ENCODE measurements at places on chromosomes 5 and 9.
A peak's percentile ranks its signal among the peaks of the same experiment; 100 is the strongest.

DNA sequence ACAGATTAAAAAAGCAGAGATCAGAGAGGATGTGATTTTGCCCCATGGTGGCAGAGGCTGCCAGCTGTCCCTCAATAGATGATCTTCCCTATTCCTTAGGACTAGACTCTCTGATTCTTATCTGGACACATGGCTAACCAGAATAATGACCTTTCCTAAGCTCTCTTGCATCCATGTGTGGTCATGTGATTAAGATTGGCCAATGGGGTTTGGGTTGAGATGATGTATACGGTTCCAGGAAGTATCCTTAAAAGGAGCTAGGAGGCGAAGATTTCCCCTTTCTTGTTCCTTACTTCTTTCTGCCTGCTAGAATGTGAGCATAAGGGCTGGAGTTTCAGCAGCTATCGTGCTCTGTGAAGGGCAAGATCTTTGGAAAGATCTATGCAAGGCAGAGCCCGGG, 39.8 kb downstream of the FOXI1 start:
- peak; percentile 14 for DNase-seq

GRCh38 chr5:38800515-38800914, 45.3 kb upstream of the OSMR start:
- peak; percentile 21 for DNase-seq

DNA sequence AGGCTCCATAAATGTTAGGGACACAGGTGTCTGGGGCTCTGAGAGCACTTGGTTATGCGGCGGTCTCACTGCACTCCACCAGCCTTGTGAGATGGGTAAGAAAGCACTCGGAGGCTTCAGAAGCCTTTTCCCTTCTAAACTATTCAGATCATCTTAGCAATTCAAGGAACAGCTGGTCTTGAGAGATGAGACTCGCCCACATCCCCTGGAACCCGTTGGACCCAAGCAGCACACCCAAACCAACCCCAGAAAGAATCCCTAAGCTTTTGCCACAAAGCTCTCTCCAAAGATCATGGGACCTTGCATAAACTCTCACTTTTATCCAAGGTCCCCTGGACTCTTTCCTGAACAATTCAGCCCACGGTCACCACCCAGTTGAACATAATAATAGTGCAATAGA, 90.2 kb downstream of the RAPGEF1 start:
- DNase-seq, result no peak

GRCh38 chr5:155655569-155655968, 642.0 kb downstream of the KIF4B start:
- no peak for DNase-seq

DNA sequence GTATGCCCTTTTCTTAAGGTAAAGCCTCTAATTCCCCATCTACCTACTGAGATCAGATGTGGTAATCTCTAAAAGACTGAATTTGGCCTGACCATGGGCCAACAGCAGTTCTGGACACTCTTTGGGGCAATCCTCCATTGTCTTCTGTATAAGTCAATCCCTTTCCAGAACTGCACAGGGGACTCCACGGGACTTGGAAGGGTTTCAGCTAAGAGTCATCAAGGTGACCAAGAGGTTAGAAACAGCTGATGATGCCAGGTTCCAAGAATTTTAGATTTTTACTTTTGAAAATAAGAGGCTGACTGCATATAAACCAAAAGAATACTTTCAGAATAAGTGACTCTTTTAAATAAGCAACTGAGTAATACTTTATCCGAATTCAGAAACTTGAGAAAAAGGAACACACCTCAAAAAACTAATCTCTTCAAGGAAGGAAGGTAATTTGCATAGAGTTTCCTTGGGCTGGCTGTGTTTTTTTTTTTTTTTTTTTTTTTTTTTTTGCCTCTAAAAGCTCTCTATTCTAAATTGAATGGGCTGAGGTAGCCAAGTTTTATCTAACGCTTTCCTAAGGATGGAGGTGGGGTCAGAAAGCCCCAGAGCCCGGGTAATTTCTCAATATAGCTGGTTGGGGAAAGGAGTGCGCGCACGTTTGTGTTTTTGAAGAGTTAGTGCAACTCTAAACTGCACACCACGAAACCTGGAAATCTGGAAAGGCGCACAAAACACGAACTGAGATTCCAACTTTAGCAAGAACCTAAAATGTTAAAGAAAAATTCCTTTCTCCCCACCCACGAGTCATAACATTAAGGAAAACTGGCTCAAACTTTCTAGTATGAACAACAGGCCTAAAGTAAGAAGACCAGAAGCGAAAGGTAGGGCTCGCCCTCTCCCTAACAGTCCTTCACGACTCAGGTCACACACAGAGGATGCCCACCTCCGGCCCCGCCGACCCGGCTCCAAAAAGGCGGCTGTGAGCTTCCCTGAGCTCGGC, 1.3 kb downstream of the VCP start:
- DNase-seq, result peak; percentile 62

Measured in cardiac fibroblast (primary cell).